Heart right ventricle (tissue), 16 donors: ENCODE measurements at places on chromosomes 1 and 21.

- DNase-seq = no peak
Measured at GRCh38 chr1:83065952-83066727, 932.8 kb downstream of the TTLL7 start.

DNA sequence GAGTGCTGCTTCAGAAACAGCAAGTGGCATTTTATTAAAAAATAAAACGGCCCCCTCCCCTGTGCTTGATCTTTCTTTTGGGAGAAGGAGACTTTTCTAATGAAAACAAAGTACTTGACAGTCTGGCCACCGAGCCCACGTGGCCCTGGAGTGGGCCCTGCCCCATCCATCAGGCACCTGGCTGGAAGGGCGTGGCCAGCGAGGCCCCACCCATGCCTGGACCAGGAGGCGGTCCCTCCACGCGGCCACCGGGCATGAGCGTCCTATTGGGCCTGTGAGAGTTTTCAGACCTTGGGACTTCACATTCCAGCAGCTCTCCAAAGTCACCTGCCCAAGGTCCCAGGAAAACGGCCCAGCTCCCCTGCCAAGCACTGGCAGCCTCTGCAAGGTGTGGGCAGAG, 144.7 kb downstream of the CASZ1 start:
- DNase-seq = no peak

- DNase-seq = peak; percentile 14
Measured at GRCh38 chr1:59498640-59499039, 201.7 kb downstream of the FGGY start.

DNA sequence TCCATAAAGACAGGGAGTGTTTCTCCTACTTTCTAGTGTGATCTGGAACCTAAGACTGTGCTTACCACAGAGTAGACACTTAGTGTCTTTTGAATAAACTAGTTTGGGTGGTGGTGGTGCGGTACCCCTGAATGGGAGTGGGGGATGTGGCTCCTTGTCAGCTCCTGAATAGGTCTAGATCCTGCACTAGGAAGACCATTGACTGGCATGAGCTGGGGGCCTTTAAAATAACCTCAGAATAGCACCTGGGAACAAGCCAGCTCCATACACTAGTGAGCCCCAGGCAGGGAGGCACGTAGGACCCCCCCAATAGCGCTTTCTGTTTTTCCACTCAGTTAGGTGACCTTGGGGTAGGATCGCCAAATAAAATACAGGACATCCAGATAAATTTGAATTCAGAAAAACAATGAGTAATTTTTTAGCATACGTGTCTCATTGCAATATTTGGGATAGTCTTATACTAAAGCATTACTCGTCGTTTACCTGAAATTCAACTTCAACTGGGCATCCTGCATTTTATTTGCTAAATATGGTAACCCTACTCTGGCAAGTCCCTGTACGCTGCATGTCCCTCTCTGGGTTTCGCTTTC, 45.6 kb downstream of the AZIN2 start:
- no peak for DNase-seq

- DNase-seq = no peak
Measured at GRCh38 chr21:32867597-32867996, 96.0 kb upstream of the PAXBP1 start.

GRCh38 chr21:42229676-42230075, 10.7 kb downstream of the ABCG1 start:
- DNase-seq = no peak

- no peak for DNase-seq
Measured at GRCh38 chr1:245188403-245188802, 33.6 kb downstream of the KIF26B start.

DNA sequence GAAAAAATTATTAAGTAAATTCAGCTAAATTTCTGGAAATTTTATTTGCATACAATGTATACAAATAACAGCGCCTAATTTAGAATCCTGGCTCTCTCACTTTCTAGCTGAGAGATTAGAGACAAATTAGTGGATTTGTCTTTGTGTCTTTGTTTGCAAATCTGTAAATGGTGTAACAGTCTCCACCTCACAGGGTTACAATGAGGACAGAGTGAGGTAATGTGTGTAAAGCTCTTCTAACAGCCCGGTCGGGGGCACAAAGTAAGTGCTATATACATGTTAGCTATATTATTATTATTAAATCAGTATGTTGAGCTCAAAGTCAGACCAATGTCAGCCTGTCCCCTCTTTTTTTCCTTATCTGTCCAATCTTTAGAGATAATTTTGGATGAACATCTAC, 5.0 kb upstream of the ADAMTSL4 start:
- no peak for DNase-seq

- DNase-seq = no peak
Measured at GRCh38 chr1:43363283-43363934, 4.4 kb downstream of the ELOVL1 start.

DNA sequence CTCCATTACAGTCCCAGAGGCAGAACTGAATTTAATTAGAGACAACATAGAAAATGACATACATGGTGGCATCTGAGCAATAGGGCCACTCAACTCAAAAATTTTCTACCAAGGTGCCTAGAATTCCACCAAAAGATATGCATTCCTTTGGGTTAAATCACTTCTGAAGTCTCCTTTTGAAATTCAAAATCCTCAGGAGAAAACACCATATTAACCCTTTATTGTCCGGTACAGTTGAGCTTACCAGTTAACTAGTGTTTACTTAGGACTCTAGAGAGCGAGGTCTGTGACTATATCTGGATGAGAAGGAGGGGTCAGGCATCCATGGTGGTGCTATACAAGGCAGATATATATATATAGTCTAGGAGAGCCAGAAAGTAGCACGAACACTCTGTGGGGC, 355.6 kb upstream of the CAMK1G start:
- DNase-seq = no peak

DNA sequence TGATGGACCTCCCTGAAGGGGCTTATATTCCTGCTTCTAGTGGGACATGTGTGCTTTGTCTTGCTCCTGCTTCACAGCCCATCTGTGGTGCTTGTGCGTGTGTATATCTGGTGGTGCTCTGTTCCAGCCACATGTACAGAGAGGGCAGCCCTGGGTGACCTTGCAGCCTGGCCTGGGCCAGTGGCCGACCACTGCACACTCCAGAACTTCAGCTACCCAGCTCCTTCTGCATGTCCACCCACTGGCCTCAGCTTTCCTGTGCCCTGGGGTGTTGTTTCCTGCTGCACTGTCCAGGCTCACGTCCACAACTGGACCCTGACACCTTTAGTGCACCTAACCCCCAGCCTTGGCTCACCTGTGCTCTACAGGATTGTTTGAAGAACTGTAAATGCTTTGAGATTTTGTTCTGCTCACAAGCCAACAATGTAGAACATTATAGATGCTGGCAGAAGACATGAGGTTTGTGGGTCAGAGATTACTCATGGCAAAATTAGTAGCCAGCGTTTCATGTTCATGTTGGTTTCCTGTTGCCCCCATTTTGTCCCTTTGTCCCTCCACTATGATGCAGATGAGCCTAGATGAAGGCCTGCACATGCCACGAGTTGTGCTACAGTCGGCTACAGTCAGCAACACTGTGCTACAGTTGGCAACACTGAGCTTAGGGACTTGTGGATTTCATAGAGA, 5.3 kb upstream of the S100B start:
- no peak for DNase-seq

- DNase-seq = no peak
Measured at GRCh38 chr1:66292944-66293343, 241.0 kb upstream of the SGIP1 start.

DNA sequence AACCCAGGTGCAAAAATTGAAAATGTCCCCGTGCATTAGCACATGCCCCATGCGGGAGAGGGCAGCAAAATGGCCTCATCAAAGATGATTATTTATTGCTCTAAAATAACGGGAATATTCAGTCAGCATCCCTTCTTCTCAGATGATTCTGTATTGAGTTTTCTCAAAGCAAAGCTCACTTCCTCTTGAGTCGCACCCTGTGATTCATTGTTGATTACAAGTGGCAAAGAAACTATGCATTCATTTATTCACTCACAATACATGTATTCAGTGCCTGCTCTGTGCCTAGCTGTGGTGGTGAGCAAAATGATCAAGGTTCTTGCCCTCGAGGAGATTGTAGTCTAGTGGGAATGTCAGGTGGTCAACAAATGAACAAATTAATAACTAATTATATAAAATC, 226.0 kb upstream of the KAZN start:
- no peak for DNase-seq

DNA sequence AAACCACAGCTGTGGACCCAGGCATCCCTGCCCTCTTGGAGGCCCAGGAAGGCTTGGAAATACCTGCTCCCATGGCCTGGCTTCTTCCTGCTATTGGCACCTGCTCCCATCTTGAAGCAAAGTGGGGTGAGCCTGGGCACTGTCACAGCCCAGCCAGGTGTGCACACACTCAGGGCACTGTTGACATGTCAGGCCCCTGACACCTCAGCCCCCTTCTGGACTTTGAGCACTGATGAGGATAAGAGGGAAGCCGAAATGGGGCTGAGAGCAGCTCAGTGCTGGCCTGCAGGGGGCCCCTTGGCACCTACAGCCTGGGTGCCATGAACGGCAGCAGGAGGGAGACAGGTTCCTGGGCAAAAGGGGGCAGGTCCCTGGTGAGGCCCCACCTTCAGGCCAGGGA, 55.9 kb downstream of the DAB1 start:
- no peak for DNase-seq

DNA sequence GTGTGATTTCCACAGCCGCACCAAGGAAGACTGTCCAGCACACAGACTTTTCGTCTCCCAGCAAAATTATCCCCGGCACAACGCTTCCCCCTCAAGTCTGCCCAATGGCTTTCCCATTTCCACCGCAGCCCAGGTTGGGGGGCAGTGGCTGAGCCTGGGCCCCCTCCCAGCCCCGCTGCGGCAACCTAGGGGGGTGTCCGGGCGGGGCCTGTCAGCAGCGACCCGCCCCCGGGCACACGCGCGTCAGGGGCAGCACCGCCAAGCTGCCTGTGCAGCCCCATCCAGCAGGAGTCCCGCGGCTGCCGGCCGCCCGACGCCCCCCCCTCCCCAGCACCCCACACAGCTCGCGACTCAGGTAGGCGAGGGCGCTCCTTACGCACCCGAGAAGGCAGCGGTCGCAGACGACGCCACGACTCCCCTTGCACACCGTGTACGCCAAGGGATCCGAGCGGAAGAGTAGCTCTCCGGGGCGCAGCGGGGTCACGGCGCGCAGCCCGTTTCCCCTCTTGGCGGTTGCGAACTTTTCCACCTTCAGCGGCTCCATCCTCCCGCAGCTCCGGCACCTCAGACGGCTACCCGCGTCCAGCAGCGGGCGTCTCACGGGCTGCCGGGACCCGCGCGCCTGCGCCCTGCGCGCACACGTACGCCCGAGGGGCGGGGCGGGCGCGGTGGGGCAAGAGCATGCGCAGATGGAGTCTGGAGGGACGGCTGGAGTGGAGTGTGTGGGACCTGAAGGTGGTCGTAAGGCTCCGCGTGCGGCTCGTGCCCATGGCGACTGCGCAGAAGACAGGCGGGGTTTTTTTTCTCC, at the start of gene SMYD3:
Gene SMYD3 (minus strand): TSS at position 606 of the 808 bp plus-strand sequence.
- peak; percentile 71 for DNase-seq

- no peak for DNase-seq
Measured at GRCh38 chr1:182620924-182621585, 16.9 kb upstream of the RGS16 start.

DNA sequence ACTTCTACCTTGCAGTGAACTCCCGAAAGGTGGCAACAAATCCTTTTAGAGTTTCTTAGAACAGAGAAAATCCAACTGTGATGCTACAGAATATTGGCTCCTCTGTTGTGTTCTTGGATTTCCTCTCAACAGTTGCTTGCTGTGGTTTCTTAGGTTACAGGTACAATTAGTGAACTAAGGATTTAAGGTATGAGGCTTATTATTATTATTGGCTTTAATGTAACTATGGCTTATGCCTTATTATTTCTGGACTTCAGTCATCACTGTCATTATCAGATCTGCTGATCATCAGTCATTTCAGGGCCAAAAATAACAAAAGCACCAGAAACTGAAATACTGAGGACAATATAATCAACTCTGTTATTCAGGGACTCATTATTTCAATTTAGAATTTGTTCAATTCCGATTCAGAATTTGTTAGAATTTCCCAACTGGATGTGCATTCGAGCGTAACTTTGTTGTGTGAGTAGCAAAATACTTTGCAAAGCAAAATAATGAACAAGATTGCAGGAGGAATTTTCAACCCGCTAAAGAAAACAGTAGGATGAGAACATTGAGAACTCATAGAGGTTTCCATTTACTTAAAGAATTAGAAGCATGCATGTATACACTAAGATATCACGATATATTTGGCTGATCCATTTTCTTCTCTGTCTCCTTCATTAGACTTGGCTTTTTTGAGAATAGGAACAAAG, 65.5 kb upstream of the AK4 start:
- no peak for DNase-seq

- DNase-seq = no peak
Measured at GRCh38 chr21:29144736-29145353, 14.4 kb downstream of the MAP3K7CL start.

- no peak for DNase-seq
Measured at GRCh38 chr1:25820247-25821111, 725 bp downstream of the MTFR1L start.

- DNase-seq = peak; percentile 83
Measured at GRCh38 chr1:16055613-16056520, 12.3 kb downstream of the CLCNKB start.

DNA sequence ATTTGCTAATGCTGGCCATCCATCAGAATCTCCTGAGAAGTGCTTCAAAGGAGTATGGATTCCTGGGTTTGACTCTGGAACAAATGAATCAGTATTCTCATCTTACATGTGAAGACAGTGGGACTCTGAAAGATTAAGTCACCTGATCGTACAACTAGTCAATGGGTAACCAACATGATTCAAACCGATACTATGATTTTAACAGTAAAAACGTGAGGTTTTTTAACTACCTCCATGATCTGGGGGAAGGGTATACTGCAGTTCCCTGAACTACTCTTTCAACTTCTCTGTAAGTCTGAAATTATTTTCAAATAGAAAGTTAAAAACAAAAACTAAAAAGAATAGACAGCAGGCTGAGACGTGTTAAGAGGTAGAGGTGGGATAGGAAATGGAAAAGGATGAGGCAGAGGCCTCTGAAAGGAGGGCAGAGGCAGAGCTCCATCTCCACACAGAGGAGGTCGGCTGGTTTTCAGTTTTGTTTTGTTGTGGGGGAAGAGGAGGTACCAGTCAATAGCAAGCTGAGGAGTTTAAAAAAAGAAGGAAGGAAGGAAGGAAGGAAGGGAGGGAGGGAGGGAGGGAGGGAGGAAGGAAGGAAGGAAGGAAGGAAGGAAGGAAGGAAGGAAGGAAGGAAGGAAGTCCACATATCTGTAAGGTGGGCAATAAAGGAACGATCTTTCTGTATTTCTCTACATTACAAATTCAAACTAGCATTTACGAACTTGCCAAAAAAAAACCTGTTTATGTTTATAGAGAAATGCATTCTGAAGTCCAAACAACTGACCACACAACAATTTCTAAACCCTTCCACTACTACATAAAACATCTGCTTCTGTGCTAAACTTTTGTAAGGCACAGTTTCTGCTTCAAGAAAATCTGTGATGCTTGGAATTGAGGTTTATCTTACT, 213.1 kb downstream of the RERE start:
- DNase-seq = no peak

GRCh38 chr1:160365325-160365724, 1.5 kb upstream of the NHLH1 start:
- no peak for DNase-seq

- DNase-seq = no peak
Measured at GRCh38 chr1:59237900-59238299, 59.0 kb upstream of the FGGY start.

- DNase-seq = no peak
Measured at GRCh38 chr1:192669174-192669573, 33.2 kb downstream of the RGS13 start.

- DNase-seq = no peak
Measured at GRCh38 chr1:7127322-7128075, 342.2 kb downstream of the CAMTA1 start.

GRCh38 chr1:87151500-87152421, 176.9 kb upstream of the LMO4 start:
- peak; percentile 80 for DNase-seq
